ENCODE measurements at places on chromosomes 4 and X.

- DNase-seq, result no peak
Observed at GRCh38 chr4:155559915-155560314, 106.7 kb upstream of the GUCY1A1 start.

GRCh38 chrX:118637997-118638396 is 89.4 kb upstream of the IL13RA1 start:
- peak; percentile 46 for DNase-seq

GRCh38 chr4:25925486-25926201 is 11.6 kb downstream of the SMIM20 start:
- peak; percentile 70 for DNase-seq

GRCh38 chrX:93346309-93346708 is 327.1 kb downstream of the NAP1L3 start:
- DNase-seq, result no peak

GRCh38 chr4:121237069-121237399 is 72.9 kb upstream of the TNIP3 start:
- no peak for DNase-seq

DNA sequence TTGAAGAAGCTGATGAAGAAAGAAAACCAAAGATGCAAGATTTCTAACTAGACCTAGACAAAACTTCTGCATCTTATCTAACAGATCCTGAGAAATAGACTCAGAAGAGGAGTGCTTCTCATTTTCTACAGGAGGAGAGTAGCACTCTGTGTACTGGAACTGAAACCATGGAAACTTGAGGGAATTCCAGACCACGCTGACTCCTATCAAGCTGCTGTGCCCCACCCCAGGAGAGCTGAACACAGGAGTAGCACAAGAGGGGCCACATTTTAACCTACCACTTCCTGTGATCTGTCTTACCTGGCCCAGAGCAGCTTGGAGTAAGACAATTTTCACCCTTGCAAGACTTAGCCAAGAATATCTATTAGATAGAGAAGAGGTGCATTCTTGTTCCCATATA is 248.9 kb downstream of the SCFD2 start:
- no peak for DNase-seq

DNA sequence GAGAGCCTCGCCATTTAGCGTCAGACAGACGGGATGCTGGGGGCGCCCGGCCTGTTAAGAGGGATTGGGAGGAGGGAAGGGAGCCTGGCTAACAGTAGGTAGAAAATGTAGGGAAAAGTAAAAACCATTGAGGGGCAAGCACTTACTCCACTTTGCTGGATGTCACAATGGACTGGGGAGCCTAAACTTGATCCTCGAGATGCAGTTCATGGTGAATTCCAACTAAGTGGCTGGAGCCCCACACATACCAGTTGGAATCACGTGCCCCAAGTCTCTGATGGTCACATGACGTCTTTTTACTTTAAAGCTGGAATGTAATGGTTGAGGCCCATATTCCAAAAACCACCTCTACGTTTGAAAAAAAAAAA is 1.5 kb downstream of the PLS3 start:
- DNase-seq, result peak; percentile 24

- DNase-seq, result no peak
Observed at GRCh38 chrX:19487520-19488200, 27.6 kb downstream of the MAP3K15 start.

DNA sequence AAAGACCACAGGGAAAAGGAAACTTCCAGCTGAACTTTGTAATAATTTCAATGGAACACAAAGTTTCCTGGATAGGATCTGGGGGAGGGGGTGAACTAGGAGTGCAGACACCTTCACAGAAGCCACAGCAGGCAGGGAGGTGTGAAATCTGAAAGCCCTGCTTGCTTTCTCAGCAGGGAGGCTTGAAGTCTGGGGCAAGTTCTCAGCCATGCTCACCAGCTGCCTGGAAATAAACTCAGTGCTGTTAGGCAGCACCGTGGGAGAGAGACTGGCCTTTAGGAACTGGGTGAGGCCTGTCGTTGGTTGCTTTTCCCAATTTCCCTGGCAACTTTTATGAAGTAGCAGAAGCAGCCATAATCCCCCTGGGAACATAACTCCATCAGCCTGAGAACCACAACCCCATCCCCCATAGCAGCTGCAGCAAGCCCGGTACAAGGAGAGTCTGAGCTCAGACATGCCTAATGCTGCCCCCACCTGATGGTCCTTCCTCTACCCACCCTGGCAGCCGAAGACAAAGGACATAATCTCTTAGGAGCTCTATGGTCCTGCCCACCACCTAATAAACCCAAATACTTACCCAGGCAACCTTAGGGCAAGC is 39.2 kb upstream of the NMU start:
- no peak for DNase-seq

- peak; percentile 12 for DNase-seq
Observed at GRCh38 chrX:10725071-10725470, 104.7 kb upstream of the MID1 start.

- no peak for DNase-seq
Observed at GRCh38 chr4:7448036-7448435, 13.3 kb upstream of the PSAPL1 start.

DNA sequence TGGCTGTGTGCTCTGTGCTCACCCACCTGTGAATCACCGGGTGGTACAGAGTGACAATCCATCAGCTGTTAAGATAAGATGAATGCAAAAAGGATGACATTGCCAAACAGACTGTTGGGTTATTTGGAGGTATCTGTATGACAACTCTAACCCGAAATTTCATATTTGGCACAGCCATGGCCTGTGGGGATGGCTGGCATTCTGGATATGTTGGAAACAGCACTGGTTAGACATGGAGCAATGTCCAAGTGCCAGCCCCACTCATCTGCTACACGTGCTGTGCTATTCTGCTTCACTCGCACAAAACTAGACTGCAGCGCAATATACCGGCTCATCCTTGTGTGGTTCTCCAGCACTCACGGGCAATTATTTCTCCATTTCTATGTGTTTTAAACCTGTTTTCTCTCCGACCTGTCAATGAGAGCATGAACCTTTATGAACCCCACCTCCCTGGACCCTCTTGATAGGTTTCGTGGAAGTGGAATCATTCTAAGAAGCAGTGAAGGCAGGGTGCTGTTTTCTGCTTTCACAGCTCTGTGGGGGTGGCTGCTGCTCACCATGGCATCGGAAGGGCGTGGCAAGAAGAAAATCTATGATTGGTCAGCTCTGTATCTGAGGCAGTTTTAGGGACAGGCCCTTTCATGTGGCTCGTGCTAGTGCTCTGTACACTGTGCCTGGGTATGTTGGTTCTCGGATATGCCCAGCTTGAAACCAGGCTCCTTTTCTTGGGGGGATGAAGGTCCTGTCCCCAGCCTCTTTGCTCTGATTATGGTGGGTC is 94.9 kb downstream of the ENPP6 start:
- DNase-seq, result no peak

- no peak for DNase-seq
Observed at GRCh38 chrX:14546190-14546589, 16.9 kb downstream of the GLRA2 start.

DNA sequence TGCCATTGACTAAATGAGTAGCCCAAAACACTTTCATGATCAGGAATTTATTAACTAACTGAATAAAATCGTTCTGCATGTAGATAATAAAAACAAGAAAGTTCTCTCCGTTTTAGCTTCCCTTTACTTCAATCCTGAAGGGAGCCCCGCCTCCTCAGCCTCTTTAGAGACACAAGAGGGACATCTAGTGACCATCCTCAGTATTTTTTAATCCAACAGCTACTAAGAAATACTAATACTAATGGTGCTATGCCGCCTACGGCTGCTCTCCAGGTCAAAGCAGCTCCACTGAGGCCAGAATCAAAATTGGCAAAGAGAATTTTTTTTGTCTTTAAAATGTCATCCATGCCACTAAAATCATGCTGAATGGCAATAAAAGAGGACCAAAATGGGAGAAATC is 3.2 kb upstream of the PCDH19 start:
- peak; percentile 71 for DNase-seq

DNA sequence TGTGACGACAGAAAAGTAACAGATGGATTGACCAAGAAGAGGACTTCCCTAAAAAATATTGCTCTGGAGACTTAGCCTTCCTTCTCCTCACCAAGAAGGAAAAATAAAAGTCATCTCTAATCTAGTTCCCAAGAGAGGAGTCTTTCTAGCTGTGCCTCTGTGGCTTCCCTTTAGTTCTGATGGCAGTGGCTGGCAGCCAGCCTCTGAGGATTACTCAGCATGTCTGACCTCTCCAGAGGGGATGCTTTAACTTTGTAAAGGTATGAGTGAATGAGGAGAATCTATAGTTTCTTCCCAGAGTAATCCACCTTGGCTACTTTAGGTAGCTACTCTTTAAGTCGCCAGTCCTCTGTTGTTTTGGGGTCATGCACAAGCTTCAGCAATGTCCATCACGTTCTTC is 163.9 kb upstream of the KIT start:
- no peak for DNase-seq

DNA sequence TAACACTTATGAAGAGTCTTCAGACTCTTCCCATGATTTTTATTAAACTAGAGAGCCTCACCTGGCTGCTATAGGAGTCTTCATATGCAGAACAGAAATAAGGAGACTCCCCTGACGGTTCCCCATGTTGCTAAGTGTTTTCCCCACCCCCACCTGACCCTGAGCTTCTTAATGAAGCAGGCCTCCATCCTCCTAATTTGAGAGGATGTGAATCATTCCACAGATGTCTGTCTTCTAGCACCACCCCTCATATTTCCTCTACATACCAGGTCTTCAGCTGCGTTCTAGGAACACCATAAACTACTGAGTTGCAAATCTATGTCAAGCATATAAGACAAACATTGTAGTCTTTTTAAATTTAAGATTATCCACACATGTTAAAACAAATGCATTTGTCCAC is 36.9 kb downstream of the RP2 start:
- no peak for DNase-seq

GRCh38 chrX:136034668-136035067 is 49.4 kb downstream of the SLC9A6 start:
- no peak for DNase-seq

- DNase-seq, result peak; percentile 69
Observed at GRCh38 chrX:110418316-110419235, 59.9 kb downstream of the RTL9 start.

- no peak for DNase-seq
Observed at GRCh38 chrX:139196890-139197289, 333.6 kb upstream of the F9 start.

- DNase-seq, result peak; percentile 33
Observed at GRCh38 chrX:98956014-98956413, 1454.1 kb downstream of the PCDH19 start.

- peak; percentile 35 for DNase-seq
Observed at GRCh38 chr4:101200561-101200960, 146.8 kb downstream of the PPP3CA start.

DNA sequence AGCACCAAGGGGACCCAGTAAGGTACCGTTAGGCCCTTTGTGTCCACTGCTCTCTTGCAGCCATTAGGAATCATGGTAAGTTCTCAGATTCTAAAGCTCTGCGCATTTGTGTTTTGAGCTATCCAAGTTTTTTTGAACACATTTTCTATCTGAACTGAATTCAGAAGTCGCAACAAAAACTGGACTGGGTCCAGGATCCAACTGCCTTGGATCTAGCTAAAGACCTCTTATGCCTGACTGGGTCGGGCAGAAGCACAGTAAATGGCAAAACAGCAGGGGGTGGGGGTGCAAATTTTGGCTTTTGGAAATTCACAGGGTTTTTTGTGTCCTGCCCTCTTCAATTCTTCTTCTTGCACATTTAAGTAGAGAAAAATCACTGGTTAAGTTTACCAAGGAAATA is 30.0 kb downstream of the RCHY1 start:
- DNase-seq, result no peak

DNA sequence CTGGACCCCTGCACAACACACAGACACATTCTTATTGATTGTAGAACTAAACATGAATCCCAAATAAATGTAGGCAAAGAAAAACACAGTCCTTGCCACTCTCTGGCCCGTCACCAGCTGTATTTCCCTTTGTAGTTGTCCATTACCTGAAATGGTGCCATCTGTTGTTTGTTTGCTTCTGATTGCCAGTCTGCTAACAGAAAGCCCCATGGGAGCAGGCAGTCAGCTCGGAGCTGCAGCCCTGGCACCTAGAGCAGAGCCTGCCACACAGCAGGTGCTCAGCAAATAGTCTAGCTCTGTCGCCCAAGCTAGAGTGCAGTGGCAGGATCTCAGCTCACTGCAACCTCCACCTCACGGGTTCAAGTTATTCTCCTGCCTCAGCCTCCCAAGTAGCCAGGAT is 28.9 kb downstream of the CPLX1 start:
- no peak for DNase-seq
